Fibroblast of upper back skin (primary cell): ENCODE measurements at places on chromosomes 2 and 18.
A peak's percentile ranks its signal among the peaks of the same experiment; 100 is the strongest.

DNA sequence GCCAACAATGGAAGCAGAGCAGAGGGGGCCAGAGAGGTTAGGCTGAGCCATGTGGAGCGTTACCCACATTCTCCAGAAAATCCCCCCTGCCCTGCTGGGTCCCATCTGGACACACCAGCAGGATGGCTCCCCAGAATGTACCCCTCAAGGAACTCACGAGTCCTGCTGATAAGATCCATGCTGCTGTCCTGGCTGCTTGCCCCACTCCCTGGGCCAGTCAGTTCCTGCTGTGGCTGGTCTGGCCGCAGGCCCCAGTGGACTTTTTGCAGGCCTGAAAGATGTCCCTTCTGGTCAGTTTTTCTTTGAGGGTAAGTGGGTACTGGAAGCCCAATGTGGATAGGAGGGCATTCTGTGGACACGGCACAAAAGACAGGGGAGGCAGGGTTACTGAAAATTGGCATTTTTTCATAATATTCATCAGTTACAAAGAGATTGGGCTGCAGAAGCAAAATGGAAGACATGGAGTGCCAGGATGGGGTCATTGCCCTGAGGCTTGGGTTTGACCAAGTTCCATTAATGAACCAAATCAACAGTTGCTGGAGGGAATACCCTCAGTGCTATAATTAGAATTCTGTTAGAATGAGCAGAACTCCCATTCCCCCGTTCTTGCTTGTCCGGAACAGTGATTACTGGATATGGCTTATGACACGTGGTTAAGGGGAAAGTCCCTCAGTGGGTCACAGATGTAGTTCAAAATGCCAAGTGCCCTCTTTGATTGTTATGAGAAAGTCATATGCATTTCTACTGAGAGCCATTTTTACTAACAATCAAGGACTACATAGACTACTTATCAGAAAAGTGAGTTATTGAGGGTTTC lies 38.7 kb downstream of the SLC4A5 start:
- DNase-seq = no peak

DNA sequence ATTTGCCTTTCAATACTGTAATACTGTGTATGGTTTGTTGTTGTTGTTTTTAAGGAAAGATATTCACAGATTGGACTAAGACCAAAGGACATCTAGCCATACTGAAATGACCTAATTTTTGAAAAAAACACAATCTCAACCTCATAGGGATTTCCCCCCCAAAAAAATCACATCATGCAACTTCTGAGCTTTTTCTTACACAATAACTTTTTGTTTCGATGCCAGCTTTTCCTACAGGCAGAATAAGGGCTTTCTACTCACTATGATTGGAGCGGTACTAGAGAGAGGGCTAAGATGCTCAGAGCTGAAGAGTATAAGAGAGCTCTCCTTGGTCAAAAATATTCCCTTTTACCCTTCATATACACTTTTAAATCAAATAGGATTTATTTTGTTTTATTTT lies 32.4 kb upstream of the SLC3A1 start:
- no peak for DNase-seq

- DNase-seq = peak; percentile 52
Observed at GRCh38 chr2:56749152-56749752, 565.5 kb downstream of the CCDC85A start.

GRCh38 chr18:9771261-9771976 lies 63.3 kb downstream of the RAB31 start:
- peak; percentile 62 for DNase-seq

DNA sequence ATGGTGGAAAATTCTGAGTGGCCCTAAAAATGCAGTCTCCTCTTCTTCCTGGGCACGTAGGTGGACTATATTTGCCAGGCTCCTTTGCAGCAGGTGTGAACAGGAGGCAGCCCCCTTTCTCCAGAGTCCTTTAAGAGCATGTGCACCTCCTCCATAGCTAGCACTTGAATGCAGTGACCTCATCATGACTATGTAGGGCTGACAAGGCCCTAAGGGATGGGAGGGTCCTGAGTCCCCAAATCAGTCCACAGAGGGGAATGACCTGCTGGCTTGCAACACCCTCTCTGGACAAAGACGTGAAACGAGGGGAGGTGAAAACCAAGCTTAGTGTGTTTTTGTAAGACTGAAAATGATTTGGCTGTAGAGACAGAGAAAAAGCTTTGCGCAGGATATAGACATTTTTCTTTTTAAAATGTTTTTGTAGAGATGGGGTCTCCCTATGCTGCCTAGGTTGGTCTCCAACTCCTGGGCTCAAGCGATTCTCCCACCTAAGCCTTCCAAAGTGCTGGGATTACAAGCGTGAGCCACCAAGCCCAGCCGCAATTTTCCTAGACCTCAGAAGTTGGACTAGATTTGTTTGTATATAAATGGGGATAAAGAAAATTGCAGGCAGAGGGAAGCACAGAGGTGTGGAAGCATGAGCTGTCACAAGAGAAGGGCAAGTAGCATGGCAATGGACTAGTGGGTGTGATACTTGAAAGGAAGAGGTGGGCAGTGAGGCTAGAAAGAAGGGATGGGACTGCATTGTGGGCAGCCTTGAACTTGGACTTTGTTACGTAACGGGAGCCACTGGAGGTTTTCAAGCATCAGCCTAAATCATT lies 28.8 kb downstream of the LONRF2 start:
- no peak for DNase-seq

DNA sequence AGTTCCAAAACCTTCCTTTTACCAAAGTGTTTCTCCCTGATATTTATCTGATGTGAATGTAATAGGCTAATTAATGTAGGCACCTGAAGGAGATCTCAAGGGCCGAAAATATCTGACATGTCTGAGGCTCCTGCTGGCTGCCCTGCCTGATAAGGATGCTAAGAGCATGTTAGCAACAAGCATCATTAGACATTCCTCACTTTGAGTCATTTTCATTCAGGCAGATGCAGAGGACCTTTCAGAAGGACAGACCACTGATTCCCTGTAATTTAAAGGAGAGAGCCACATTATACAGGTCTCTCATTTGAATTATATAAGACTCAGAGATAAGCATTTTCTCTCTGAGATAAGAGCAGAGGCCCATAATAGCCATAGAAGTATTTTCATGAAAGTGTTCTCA lies 222.4 kb upstream of the NCKAP5 start:
- DNase-seq = peak; percentile 38

- DNase-seq = no peak
Observed at GRCh38 chr2:159832026-159832425, 34.0 kb upstream of the CD302 start.

- no peak for DNase-seq
Observed at GRCh38 chr18:13610555-13611141, 115.7 kb downstream of the FAM210A start.

DNA sequence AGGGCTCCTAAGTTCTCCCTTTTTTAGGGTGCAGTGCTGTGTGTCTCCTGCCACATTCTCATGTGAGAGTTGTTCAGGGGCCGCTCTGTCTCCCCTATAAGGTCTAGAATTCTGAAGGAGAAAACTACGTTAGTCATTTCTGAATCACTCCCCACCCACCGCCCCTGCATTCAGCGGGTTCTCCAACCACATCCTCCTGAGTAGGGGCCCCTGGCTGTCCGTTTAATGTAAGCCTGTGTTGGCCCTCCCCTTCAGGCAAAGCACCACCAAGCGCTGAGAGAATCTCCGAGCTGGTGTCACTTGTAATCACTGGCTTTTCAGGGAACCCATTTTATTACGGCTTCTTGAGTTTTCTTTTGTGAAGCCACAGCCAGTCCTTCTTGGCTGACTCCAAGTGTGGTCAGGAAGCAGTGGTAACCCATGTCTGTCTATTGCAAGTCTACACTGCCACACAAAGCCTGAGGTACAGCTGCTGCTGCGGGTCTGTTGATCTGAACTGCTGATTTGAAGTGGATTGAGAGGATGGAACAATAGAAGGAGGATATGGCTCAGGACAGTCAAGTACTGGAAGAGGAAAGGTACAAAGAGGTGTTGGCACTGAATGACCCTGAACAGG lies 16.9 kb downstream of the LCT start:
- DNase-seq = peak; percentile 56

DNA sequence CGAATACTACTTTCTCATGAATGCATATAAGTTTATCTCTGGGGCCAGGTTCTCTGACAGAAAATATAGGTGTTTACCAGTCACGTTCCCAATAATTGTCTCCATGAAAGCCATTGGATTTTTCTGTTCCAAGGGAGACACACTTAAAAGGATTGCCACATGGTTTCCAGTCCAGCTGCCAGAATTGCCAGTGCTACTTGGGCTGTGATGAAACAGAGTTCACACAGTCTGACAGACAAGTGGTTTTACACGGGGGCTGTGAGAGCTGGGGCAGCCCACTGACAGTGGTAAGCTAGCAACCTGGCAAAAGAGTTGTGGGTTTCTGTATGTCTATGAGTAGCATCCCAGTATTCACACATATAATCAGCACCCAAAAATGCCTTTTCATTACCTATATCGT lies 27.7 kb upstream of the ATRAID start:
- no peak for DNase-seq

DNA sequence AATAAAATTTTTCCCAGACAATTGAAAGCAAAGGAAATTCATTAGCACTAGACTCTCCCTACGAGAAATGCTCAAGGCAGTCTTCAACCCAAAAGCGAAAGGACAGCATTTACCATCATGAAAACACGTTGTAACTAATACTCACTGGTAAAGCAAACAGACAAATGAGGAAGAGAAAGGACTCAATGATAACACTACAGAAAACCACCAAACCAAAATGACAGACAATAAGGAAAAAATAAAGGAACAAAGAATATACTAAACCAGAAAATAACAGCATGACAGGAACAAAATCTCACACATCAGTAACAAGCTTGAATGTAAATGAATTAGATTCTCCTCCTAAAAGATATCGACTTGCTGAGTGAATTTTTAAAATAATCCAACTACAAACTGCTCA lies 190.7 kb downstream of the NOL4 start:
- DNase-seq = no peak

DNA sequence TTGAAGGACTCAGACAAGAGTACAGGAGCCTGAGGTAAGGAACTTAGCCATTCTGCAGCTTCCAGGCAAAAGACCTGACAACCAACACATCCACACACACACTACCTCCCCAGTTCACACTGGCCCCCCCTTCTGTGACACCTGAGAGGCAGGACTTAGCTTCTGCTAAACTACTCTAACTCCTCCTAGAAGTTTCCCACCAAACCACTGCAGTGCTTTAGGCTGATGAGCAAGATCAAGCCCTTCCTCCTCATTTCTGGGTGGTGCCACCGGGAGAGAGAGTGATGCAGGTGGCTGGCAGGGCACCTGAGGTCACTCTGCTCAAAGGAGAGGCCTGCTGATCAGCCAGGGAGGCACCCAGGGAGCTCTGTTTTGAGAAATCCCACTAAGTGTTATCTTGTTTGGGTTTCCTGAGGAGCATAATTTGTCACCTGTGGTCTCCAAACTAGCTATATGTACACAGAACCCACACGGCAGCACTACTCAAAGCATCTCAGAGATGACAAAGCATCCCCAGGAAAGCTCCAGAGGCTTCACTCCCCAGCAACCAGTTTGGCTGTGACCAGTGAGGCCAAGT lies 188.4 kb downstream of the MYO5B start:
- no peak for DNase-seq

- no peak for DNase-seq
Observed at GRCh38 chr2:2877427-2877826, 500.2 kb downstream of the EIPR1 start.

GRCh38 chr2:29450596-29451222 lies 335.5 kb downstream of the CLIP4 start:
- no peak for DNase-seq

- DNase-seq = peak; percentile 96
Observed at GRCh38 chr2:196166876-196167275, 4.5 kb downstream of the STK17B start.
